Stimulated activated CD4-positive, alpha-beta T cell treated with anti-CD3 and anti-CD28 coated beads, Interleukin-1b, Interleukin-23, amount 100 ng/mL, for 4 hours (primary cell): ENCODE measurements at places on chromosomes 5 and 9.

DNA sequence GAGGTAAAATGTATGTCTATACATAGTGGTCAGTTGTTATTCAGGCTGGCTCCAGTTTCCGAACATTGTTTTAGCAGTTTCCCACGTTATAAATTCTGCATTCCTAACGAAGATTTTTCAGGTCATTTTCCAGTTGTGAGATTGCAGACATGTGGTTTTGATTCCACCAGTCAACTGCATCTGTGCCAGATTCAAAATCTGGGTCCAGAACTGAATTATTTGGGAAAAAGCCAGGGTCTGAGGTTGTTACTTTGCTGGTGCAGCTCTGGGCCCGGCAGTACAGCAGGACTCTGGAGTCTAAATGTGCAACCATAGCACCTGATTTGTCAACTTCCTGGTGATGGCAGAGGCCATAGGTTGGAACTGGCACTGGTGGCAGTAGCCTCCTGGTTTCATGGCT lies 105.7 kb upstream of the MEGF10 start:
- no peak for DNase-seq

DNA sequence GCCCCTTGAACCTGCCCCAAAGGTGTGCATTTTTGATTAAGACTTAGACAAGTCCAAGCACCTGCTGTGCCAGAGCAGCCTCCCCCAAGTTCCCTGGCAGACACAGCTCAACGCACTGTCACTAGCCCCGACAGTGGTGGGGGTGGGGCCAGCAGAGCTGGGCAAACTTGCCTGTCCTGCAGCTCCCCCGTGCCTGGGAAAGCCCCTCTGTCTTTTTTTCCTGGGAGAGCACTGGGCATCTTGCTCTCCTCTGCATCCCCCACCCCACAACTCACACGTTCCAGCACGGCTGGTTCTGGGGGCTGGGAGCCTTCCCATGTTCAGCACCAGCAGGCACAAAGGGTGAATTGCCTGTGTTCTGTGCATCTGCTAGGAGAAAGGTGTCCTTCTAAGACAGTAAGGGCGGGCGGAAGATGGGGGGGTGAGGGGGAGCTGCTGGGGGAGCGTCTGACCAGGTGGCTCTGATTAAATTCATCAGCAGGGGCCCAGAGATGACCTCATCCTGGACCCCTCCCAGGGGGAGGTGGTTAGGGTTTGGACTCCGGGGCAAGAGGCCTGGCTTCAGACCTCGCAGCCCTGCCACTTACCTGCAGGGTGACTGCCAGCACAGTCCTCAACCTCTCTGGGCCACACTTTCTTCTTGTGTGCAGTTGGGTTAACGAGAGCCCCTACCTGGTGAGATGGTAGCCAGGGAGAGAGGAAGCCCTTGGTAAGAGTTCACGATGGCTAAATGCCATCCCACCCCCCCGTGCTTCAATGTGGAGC lies 23.5 kb downstream of the HMCN2 start:
- DNase-seq = no peak

GRCh38 chr5:73686912-73687311 lies 60.9 kb downstream of the ARHGEF28 start:
- DNase-seq = no peak

GRCh38 chr9:137564134-137564533 lies 12.5 kb downstream of the MRPL41 start:
- DNase-seq = no peak

DNA sequence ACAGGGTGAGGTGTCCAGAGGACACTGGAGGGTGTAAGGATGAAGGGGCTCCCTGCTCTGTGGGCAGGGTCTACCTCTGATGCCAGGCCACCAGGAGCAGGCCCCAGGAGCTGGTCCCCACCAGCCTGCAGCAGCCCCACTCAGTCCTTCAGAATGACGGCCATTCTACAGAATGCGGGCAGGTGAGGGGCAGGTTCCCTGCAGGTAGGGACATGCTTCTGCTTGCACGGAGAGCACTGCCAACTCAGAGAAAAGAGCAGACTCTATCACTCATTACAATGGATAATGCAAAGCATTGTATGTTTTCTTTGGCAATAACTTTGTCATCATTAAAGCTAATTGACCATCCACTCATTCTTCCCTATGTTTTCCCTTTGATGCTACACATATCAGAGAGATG lies 39.0 kb downstream of the DDX31 start:
- DNase-seq = no peak

GRCh38 chr9:137554349-137554748 lies 2.7 kb downstream of the MRPL41 start:
- DNase-seq = no peak

DNA sequence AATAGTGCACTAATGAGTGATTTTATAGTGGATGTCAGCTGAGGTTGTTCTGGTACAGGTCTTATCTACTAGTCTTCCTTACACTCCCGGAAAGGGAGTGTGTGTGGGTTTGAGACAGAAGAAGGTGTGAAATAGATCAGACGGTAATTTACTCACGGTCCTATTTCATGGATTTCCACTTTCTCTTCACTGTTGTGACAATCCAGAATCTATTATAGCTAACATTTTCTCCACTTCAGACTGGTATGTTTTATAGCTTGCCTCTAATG lies 7.0 kb upstream of the C9 start:
- DNase-seq = no peak

GRCh38 chr9:87213948-87214347 lies 266.6 kb upstream of the GAS1 start:
- no peak for DNase-seq

DNA sequence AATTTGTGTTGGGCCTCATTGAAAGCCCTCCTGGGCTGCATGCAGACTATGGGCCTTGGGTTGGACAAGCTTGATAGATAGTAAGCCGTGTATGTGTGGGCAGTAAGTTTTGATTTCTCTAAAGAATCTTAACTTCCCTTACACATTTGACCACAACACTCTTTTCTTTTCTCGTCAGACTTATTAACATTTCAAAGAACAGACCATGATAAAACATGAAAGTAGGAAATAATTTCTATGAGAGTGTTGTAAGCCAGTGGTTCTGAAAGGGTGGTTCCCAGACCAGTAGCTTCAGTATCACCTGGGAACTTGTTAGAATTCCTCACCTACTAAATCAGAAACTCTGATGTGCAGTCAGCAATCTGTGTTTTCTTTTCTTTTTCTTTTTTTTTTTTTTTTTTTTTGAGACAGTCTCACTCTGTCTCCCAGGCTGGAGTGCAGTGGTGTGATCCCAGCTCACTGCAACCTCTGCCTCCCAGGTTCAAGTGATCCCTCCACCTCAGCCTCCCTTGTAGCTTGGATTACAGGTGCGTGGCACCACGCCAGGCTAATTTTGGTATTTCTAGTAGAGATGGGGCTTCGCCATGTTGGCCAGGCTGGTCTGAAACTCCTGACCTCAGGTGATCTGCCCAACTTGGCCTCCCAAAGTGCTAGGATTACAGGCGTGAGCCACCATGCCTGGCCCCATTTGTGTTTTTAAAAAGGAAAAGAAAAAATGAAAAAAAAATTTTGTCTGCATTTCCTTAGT lies 20.0 kb upstream of the GCNT1 start:
- DNase-seq = no peak

DNA sequence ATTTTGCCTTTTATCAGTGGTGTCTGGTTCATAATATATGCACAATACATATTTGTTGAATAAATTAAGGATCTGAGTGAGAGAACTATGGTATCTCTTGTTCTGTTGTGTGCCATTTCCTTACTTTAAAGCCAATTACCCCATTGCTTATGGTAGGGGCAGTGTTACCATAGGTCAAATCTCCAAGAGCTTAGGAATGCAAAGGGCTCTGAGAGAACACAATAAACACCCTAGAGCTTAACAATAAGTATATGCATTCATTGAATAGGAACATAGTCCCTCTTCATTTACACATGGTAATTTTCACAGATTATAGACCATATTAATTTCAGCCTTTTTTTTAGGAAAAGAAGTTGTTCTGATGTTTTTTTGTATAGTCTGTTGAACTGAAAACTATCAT lies 112.2 kb downstream of the MCTP1 start:
- no peak for DNase-seq

GRCh38 chr5:180799194-180799593 lies 3.4 kb downstream of the MGAT1 start:
- DNase-seq = no peak

- no peak for DNase-seq
These were observed 91.1 kb downstream of the BASP1 start for GRCh38 chr5:17308326-17309065.

DNA sequence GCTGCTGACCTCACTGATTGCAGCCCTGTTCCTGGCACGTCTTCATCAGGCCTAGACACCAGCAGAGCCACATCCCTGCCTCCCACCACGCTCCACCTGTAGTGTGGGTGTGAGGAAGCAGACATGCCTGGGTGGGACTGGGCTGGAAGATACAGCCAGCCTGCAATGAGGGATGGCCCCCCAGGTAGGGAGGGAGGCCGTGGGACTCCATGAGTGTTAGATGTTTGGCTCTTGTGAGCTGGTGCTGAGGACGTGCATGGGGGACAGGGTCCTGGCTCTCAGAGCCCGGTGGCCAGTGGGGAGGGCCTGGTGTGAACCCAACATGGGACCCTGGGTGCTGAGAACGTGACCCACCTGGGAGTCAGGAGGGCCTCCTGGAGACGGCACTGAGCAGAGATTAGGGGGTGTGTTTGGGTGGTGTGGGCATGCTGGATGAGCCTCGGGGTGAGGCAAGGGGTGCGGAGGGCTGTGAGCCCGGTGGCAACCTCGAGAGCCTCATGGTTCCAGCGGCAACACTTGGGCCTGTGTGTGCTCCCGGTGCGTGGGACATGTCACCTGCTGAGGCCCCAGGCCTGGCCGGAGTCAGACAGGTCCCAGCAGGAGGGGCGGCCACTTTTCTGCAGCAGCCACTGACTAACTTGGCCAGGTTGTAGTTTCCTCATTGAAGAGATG lies 87.6 kb downstream of the PHF2 start:
- DNase-seq = no peak

GRCh38 chr5:2995035-2995434 lies 243.6 kb upstream of the IRX2 start:
- no peak for DNase-seq

GRCh38 chr9:33124751-33125381 lies 42.3 kb downstream of the B4GALT1 start:
- no peak for DNase-seq

GRCh38 chr9:35917261-35917660 lies 8.0 kb downstream of the SPAAR start:
- no peak for DNase-seq

DNA sequence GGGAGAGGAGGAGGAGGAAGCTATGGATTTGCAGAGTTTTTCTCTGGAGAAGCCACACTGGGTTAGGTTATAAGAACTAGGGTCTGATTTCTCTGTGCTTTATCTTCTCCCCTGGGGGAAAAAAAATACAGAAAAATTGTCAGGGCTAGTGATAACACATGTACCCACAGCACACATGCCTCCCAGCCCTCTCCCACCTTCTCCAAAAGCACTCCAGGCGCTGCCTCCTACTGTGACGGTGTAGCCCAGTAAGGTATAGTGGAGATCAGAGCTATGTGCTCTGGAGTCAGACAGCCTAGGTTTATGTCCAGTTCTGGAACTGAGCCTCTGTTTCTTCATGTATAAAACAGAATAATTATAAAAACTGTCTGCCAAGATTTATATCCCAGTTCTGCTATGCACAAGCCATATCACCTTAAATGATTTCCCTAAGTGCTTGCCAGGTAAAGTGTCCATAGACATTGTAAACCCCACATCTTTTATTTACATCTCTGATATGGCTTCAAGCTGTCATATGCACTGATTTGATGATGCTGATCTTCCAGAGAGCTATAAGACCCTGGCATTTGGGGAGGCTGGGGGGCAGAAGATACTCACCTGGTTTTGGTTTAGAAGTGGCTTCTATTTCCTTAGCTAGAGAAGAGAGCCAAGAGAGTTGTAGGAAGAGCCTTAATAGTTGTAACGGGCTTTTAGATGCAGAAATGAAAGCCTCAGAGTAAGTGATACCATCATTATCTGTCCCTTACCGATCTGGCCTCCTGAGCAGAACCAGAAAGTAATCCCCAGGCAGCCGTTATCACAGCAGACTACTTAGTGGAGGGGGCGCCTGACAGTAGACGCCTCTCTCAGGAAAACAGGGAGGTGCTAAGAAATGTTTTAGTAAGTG lies 7.6 kb downstream of the SLC1A3 start:
- no peak for DNase-seq

DNA sequence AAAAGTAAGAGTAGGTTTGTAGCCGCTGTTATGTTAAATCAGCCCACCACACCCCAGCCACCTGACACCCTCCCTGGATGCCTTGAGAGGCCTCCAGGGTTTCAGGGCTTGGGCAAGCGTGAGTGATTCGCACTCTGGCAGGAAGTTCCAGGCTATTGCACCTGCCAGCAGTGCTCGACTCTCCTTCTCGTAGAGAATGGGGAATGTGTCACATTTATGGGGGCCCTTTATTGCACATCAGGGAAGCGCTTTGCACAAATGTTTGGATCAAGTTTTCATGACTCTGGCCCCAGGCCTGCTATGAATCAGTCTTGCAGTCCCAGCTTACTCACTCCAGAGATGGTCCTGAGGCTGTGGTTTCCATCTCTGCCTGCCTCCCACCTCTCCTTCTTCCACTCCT lies 66.1 kb upstream of the ADRA1B start:
- DNase-seq = no peak

- DNase-seq = no peak
These were observed 381.6 kb upstream of the ADAMTS16 start for GRCh38 chr5:4758550-4758949.

GRCh38 chr9:35619800-35620158 lies 1.6 kb upstream of the CD72 start:
- DNase-seq = no peak
